ENCODE measurements at places on chromosomes 6 and 20.
A peak's percentile ranks its signal among the peaks of the same experiment; 100 is the strongest.

DNA sequence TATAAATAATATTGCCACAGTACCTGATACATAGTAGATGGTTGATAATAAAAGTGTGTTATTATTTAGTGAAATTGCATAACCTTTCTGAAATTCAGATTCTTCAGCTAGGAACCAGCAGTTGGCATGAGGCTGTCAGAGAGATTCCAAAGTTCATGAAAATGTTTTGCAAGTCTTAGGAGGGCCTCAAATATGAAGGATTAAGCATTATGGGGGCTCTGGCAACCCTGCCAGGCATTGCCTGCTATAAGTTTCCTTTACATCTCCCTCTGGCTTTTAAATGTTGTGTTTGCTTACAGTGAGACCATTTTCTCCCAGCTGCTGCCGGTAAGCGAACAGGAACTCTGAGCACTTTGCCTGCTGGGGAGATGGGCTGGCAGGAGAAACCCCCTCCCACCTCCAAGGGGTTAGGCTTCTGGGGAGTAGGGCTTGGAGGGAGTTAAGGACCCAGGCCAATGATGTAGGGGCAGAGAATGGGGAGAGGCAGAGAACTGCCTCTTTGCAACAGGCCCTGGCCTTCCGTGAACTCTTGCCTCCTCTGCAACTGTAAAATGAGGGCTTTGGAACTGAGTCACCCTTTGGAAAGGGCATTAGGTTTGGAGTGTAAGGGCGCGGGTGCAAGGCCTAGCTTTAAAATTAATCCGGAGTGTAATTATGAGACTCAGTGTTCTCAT, 33.2 kb upstream of the KIF3B start:
- H3K4me3 ChIP-seq, result no peak overlapping the region
- no peaks in the 10 kb centered on the region for H3K4me1 ChIP-seq
- no peak overlapping the region for H3K27ac ChIP-seq
- H3K27me3 ChIP-seq, result no peaks in the 10 kb centered on the region
- no peak for DNase-seq

DNA sequence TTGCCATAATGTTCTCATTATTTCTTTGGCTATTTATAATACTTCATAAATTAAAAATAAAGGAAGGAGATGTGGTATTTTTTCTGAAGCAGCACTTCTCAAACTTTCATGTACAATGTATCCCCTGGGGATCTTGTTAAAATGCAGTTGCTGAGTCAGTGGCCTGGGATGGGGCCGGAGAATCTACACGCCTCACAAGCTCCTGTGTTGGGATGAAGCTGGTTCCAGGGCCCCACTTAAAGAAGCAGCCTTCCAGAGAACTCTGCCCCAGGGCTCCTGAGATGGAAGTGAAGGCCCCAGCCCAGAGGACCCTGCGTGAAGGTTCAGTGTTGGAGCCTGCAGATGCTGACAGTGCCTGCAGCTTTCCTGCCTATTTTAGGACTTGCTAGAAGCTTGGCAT, 40.1 kb upstream of the SLC23A2 start:
- H3K27me3 ChIP-seq, result no peaks in the 10 kb centered on the region
- H3K27ac ChIP-seq, result no peak overlapping the region
- H3K4me1 ChIP-seq, result no peaks in the 10 kb centered on the region
- H3K4me3 ChIP-seq, result no peak overlapping the region
- DNase-seq, result no peak

GRCh38 chr6:149081281-149081680, 236.2 kb upstream of the TAB2 start:
- H3K4me1 ChIP-seq, result peaks cover 17% of the 10 kb centered on the region
- no peak for DNase-seq
- no peaks in the 10 kb centered on the region for H3K27me3 ChIP-seq
- H3K4me3 ChIP-seq, result no peak overlapping the region

GRCh38 chr6:158570681-158570962, 10.7 kb downstream of the TMEM181 start:
- no peak for DNase-seq
- H3K4me1 ChIP-seq, result no peaks in the 10 kb centered on the region
- no peaks in the 10 kb centered on the region for H3K36me3 ChIP-seq
- no peak overlapping the region for H3K4me3 ChIP-seq

DNA sequence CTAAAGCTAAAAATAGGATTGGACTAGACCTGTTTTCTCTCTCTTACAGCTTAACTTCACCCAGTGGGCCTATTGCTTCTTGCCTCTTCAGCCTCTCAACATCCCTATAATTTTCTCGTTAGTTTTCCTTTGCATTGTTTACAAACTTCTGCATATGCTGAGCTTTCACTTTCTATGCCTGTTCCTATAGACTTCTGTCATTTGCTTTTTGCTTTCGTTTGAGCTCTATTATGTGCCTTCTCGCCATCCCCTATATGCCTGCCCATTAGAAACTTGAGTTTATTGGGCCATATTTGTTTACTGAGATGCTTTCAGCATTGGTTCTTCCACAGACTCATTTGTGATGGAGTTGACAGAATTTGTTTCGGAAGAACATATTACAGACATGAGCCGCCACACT, 40.9 kb downstream of the NCOA7 start:
- H3K4me3 ChIP-seq, result no peak overlapping the region
- no peak for DNase-seq
- H3K27me3 ChIP-seq, result no peaks in the 10 kb centered on the region
- peaks cover 36% of the 10 kb centered on the region for H3K4me1 ChIP-seq
- no peak overlapping the region for H3K27ac ChIP-seq
- H3K36me3 ChIP-seq, result no peaks in the 10 kb centered on the region

DNA sequence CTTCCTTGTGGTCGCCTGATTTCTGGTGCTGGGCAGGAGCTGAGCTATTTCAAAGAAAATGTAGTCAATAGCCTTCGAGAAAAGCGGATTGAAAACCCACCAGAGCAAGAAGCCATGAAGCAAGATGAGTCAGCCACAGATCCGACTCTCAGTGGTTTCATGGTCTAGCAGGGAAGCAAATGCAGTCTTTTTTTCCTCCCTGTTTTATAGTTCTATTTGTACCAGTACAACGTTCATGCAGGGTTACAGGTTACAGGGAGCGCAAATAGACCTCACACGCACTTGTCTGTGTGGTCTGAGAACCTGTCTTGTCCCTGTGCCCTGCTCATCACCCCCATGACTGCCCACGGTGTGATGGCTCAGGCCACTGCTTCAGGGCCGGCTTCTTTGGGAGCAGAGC, 309.8 kb upstream of the SUPT3H start:
- no peak overlapping the region for H3K27ac ChIP-seq
- H3K4me3 ChIP-seq, result no peak overlapping the region
- no peaks in the 10 kb centered on the region for H3K27me3 ChIP-seq

- H3K4me1 ChIP-seq, result peaks cover 35% of the 10 kb centered on the region
- peak overlapping the region; percentile 2 for H3K4me3 ChIP-seq
- DNase-seq, result peak; percentile 65
- no peaks in the 10 kb centered on the region for H3K36me3 ChIP-seq
- no peaks in the 10 kb centered on the region for H3K27me3 ChIP-seq
Observed at GRCh38 chr20:51569815-51570738, 27.6 kb upstream of the NFATC2 start.

- H3K36me3 ChIP-seq, result no peaks in the 10 kb centered on the region
- no peak for DNase-seq
- no peak overlapping the region for H3K4me3 ChIP-seq
- H3K4me1 ChIP-seq, result no peaks in the 10 kb centered on the region
Observed at GRCh38 chr20:63166193-63167020, 49.5 kb downstream of the YTHDF1 start.

- DNase-seq, result no peak
- H3K27me3 ChIP-seq, result no peaks in the 10 kb centered on the region
- H3K36me3 ChIP-seq, result no peaks in the 10 kb centered on the region
- H3K4me1 ChIP-seq, result no peaks in the 10 kb centered on the region
- H3K27ac ChIP-seq, result no peak overlapping the region
Observed at GRCh38 chr20:19374216-19374615, 161.8 kb downstream of the SLC24A3 start.

DNA sequence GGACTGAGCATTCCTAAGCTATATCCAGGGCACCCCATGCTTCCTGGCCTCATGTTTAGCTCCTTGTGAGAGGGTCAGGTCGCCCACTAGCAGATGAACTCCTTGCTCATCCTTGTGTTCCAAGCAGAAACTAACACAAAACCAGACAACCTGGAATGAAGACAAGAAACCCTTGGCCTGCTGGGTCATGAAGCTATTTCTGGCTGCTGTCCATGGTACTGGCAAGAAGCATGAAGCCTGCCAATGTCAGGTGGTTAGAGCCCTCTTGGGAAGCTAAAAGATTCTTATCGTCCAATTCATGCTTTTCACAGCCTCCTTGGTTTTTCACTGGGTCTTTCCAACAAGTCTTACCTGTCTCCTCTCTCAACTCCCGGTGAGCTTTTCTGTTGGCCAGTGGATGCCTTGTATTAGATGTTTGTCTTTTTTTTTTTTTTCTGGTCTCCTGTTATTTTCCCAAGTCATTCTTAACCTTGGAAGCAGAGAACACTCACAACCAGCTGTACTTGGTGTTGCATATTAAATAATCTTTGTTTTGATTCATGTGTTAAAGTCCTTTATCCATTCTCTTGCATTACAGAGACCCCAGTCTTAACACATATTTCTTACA, 180.3 kb downstream of the ANKRD60 start:
- no peak for DNase-seq
- H3K4me1 ChIP-seq, result no peaks in the 10 kb centered on the region
- H3K27me3 ChIP-seq, result no peaks in the 10 kb centered on the region
- H3K4me3 ChIP-seq, result no peak overlapping the region
- no peaks in the 10 kb centered on the region for H3K36me3 ChIP-seq
- H3K27ac ChIP-seq, result no peak overlapping the region

DNA sequence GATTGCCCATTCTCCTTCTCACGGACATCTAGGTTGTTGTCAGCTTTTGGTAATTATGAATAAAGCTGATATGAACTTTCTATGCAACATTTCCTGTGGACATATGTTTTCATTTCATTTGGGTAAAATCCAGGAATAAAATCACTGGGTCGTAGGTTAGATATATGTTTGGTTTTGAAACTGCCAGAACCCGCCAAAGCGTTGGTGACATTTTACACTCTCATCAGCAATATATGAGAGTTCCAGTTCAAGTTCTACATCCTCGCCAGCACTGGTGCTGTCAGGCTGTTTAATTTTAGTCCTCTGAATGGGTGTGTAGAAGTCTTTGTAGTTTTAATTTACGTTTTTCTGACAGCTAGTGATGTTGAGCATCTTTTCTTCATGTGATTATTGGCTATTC, 27.5 kb upstream of the LRFN2 start:
- H3K36me3 ChIP-seq, result no peaks in the 10 kb centered on the region
- H3K27me3 ChIP-seq, result no peaks in the 10 kb centered on the region
- H3K4me1 ChIP-seq, result no peaks in the 10 kb centered on the region
- no peak for DNase-seq

- H3K27ac ChIP-seq, result no peak overlapping the region
- no peaks in the 10 kb centered on the region for H3K27me3 ChIP-seq
- no peak overlapping the region for H3K4me3 ChIP-seq
- DNase-seq, result peak; percentile 34
- no peaks in the 10 kb centered on the region for H3K36me3 ChIP-seq
- no peaks in the 10 kb centered on the region for H3K4me1 ChIP-seq
Observed at GRCh38 chr6:169854813-169855212, 103.4 kb downstream of the ERMARD start.

DNA sequence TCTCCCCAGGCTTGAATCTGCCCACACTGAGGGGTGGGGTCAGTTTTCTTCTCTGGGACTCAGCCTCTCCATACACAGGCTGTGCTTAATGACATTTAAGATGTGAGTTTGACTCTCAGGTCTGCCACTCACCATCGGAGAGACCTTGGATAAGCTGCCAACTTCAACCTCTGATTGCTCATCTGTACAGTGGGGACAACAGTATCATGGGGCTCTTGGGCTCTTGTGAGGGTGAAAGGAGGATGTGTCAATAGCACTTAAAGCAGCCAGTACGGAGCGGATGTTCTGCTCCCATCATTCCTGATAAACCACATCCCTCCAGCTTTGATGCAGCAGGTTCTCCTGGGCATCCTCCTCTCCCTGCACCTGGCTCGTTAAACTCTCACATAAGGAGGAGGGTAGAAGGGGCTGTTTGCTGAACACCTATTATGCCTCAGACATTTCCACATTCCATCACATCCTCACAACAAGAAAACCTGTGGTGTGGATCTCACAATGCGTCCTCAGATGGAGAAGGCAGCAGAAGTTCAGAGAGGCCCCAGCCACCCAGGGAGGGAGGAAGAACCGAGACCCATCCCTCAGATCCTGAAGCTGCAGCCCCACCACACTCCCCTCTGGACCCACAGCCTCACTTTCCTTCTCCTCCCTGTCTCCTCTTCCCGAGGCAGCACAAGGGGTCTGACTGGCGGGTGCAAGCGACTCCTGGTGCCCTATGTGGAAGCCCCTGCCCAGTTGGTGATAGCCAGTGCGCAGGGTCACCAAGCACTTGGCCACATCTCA, 1.9 kb upstream of the PDYN start:
- no peaks in the 10 kb centered on the region for H3K36me3 ChIP-seq
- DNase-seq, result no peak
- H3K27me3 ChIP-seq, result no peaks in the 10 kb centered on the region
- H3K27ac ChIP-seq, result no peak overlapping the region
- H3K4me1 ChIP-seq, result no peaks in the 10 kb centered on the region
- no peak overlapping the region for H3K4me3 ChIP-seq

DNA sequence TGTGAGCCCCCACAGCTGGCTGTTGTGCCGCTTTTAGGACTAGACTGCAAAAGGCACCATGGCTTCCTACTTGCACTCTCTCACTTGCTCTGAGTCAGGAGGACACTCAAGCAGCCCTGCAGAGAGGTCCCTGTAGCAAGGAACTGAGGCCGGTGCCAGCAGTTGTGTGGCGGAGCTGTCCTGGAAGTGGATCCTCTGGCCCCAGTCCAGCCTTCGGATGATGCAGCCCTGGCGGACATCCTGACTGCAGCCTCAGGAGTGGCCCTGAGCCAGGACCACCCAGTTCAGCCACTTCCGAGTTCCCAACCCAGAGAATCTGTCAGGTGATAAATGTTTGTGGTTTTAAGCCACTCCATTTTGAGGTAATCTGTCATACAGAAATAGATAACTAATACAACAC, 17.5 kb downstream of the CTCFL start:
- H3K27ac ChIP-seq, result no peak overlapping the region
- DNase-seq, result no peak
- H3K36me3 ChIP-seq, result no peaks in the 10 kb centered on the region
- no peaks in the 10 kb centered on the region for H3K4me1 ChIP-seq
- H3K27me3 ChIP-seq, result no peaks in the 10 kb centered on the region

DNA sequence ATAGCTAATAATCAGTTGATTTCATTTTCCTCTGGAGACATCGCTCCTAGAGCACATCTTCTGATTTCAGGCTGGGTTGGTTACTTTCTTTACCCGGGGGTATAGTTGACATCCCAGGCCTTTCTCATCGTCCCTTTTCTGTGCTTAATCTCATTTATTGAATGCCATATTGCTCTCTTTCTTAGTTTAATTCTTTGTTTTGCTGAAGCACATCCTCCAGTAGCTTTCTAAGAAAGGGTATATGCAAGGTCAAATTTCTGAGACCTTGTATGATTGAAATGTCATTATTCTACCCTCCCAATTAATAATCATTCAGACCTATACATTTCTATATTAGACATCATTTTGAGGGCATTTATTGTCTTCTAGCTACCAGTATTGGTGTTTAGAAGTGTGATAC, 2.6 kb upstream of the C20orf141 start:
- H3K4me3 ChIP-seq, result no peak overlapping the region
- H3K27me3 ChIP-seq, result no peaks in the 10 kb centered on the region
- H3K36me3 ChIP-seq, result no peaks in the 10 kb centered on the region
- H3K27ac ChIP-seq, result no peak overlapping the region
- no peak for DNase-seq
- no peaks in the 10 kb centered on the region for H3K4me1 ChIP-seq

All from right atrium auricular region (tissue), 2 donors.